Right atrium auricular region (tissue), 2 donors: ENCODE measurements at places on chromosomes 1 and 21. TPM values are rescaled to one million over a fixed set of nuclear protein-coding genes. Genes with fewer than 3 reads are reported as not detected.

DNA sequence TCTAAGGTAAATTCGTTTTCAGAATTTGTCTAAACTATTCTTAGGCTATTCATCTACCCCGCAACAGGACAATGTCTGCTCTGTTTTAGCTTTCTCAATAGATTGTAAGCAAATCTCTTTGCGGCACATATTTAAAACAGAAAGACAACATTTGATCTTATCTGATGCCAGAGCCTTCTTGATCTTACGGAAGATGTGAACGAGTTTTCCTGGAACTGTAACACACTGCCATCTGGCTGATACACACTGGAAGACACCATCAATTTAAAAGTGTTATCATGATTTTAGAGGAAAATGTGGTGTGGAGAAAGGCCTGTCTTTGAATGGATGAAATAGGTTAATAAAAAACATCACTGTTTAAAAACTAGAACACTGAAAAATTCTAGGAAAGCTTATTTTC, 36.1 kb downstream of the COA6 start:
- H3K36me3 ChIP-seq: no peaks in the 10 kb centered on the region
- no peak overlapping the region for H3K27ac ChIP-seq
- DNase-seq: no peak
- H3K4me3 ChIP-seq: no peak overlapping the region
- H3K27me3 ChIP-seq: no peaks in the 10 kb centered on the region
- no peaks in the 10 kb centered on the region for H3K4me1 ChIP-seq

DNA sequence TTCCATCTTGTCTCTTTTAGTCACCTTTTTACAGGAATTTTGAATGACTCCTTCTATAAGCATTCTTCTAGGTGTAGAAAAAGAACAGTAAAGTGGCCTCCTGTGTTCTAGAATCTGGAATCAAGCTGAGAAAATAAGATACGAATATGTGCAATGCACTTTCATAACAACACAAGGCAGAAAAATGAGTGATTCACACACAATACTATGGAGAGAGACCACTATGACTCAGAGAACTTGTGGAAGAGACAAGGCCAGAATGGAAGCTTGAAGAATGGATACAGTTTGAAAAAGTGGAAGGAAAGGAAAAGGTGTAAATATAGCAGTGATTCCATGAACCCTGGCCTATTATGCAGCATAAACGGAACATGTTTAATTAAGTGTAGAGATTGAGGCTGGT, 57.1 kb upstream of the SAMSN1 start:
- DNase-seq: no peak
- no peaks in the 10 kb centered on the region for H3K36me3 ChIP-seq
- H3K4me3 ChIP-seq: no peak overlapping the region
- no peak overlapping the region for H3K27ac ChIP-seq
- no peaks in the 10 kb centered on the region for H3K27me3 ChIP-seq
- no peaks in the 10 kb centered on the region for H3K4me1 ChIP-seq

DNA sequence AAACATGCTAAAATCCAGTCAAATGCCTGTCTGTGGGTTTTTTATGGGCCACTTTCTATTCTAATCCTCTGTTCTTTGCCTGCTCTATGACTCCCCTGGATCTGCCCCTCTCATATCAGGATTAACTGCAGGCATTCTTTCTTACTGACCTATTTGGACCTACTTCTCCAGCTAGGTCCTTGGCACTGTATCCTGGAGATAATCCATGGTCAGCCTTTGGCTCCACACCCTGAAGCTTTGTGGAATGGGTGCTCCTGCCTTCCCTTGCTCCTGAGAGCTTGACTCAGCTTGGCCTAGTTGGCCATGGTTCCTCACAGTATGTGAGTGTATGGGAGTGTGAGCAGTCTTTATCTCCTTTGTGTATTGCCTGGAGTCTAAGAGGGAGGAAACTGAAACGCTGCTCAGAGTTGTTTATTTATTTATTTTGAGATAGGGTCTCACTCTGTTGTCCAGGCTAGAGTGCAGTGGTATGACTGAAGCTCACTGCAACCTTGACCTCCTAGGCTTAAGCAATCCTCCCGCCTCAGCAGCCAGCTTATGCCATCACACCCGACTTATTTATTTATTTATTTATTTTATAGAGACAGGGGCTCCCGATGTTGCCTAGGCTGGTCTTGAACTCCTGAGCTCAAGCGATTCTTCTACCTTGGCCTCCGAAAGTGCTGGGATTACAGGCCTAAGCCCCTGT, 28.7 kb upstream of the CDC14A start:
- H3K36me3 ChIP-seq: no peaks in the 10 kb centered on the region
- H3K4me3 ChIP-seq: no peak overlapping the region
- peaks cover 6% of the 10 kb centered on the region for H3K4me1 ChIP-seq
- no peak for DNase-seq

Gene USP21
- 13.5 TPM for total RNA-seq

Gene TEX38
- not detected for total RNA-seq

DNA sequence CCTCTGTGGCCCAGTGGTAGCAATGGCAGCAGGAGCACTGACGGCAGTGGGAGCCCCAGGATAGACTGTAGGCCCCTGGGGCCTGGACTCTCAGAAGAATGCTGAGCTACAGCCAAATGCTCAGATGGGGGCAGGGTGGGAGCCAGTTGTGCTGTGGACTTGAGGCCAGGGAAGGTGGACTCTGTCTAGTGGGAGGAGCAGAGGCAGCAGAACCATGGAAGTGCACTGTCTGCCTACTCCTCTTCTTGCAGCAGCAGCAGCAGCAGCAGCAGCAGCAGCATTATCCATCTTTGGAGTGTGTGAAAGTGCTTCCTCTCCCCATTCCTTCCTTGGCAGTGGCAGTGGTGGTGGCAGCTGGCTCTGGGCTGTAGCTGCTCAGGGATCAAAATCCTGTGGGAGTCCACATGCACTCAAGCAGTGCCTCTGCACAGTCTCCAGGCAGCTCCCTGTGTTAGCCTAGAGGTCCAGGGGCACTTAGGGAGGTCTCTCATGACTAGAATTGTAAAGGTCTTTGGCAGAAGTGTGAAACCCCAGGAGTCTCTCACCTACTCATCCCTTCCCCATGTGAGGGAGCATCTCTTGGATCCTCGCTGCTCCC, 917.9 kb upstream of the B3GALT2 start:
- DNase-seq: no peak
- H3K4me1 ChIP-seq: no peaks in the 10 kb centered on the region
- H3K4me3 ChIP-seq: no peak overlapping the region
- H3K27me3 ChIP-seq: no peaks in the 10 kb centered on the region

GRCh38 chr1:110341872-110342331, 2.7 kb downstream of the RBM15 start:
- no peaks in the 10 kb centered on the region for H3K4me1 ChIP-seq
- H3K36me3 ChIP-seq: peaks cover 36% of the 10 kb centered on the region
- DNase-seq: no peak
- no peak overlapping the region for H3K4me3 ChIP-seq
- H3K27me3 ChIP-seq: no peaks in the 10 kb centered on the region
- H3K27ac ChIP-seq: no peak overlapping the region

GRCh38 chr1:40314721-40315238, 2.3 kb downstream of the COL9A2 start:
- peak overlapping the region; percentile 56 for H3K4me3 ChIP-seq
- no peak overlapping the region for H3K27ac ChIP-seq
- DNase-seq: no peak

Gene CFAP141
- not detected for total RNA-seq

- H3K36me3 ChIP-seq: no peaks in the 10 kb centered on the region
- no peaks in the 10 kb centered on the region for H3K27me3 ChIP-seq
- H3K4me1 ChIP-seq: no peaks in the 10 kb centered on the region
These were observed 2.4 kb upstream of the TARS2 start for GRCh38 chr1:150484861-150485260.

DNA sequence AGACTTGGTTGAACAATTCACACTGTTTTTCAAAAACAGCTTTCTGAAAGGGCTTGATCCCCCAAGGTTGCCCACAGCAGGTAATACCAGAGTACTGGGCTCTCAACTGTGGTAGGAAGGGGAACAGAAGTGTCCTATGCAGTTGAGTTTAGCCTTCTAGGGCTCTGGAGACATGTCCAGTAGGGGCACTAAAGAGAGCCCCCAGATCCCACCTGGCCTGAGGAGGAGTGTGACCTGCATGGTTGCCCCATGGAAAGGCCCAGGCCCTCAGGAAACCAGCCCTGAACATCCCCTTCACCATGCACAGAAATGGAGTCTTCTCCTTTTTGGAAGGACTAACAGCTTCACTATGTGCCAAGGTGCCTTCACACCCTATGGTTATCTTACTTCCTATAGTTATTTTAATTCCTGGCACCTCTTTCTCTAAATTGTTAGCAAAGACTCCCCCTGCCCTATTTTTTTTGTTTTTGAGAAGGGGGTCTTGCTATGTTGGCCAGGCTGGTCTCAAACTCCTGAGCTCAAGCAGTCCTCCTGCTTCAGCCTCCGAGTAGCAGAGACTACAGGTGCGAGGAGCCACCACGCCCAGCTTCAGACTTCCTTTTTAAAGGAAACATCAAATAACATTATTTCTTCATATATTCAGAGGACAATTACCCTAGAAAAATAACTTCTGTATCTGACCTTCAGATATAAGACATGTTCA, 16.8 kb upstream of the LSS start:
- H3K4me3 ChIP-seq: no peak overlapping the region
- H3K27ac ChIP-seq: no peak overlapping the region
- peaks cover 90% of the 10 kb centered on the region for H3K36me3 ChIP-seq

- H3K27ac ChIP-seq: no peak overlapping the region
- H3K36me3 ChIP-seq: peaks cover 87% of the 10 kb centered on the region
- no peak for DNase-seq
- peaks cover 20% of the 10 kb centered on the region for H3K4me1 ChIP-seq
These were observed 17.6 kb downstream of the NADK start for GRCh38 chr1:1760715-1761114.

Gene FDPS
- total RNA-seq: 73.1 TPM

DNA sequence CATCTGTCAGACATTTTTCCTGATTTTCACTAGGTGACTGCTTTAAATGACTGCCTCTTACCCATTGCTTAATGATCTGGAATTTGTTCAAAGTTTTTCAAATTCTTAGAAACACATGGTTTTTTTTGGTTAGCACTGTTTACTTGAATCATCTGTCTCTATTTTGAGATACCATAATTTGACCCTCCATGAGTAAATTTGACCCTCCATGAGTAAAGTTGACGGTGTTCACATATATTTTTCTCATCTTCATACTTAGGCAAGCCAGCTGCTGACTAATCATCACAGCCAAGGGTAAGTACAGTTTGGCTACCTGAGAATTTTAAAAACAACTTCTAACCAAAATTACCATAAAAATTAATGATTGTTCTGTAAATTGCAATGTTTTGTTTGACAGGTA, 586.5 kb downstream of the PTBP2 start:
- no peaks in the 10 kb centered on the region for H3K4me1 ChIP-seq
- no peaks in the 10 kb centered on the region for H3K36me3 ChIP-seq
- H3K4me3 ChIP-seq: no peak overlapping the region
- H3K27me3 ChIP-seq: no peaks in the 10 kb centered on the region
- H3K27ac ChIP-seq: no peak overlapping the region
- no peak for DNase-seq

GRCh38 chr1:171226747-171227370, 21.4 kb upstream of the FMO1 start:
- no peaks in the 10 kb centered on the region for H3K27me3 ChIP-seq
- no peak overlapping the region for H3K27ac ChIP-seq
- H3K4me3 ChIP-seq: no peak overlapping the region
- no peaks in the 10 kb centered on the region for H3K4me1 ChIP-seq

DNA sequence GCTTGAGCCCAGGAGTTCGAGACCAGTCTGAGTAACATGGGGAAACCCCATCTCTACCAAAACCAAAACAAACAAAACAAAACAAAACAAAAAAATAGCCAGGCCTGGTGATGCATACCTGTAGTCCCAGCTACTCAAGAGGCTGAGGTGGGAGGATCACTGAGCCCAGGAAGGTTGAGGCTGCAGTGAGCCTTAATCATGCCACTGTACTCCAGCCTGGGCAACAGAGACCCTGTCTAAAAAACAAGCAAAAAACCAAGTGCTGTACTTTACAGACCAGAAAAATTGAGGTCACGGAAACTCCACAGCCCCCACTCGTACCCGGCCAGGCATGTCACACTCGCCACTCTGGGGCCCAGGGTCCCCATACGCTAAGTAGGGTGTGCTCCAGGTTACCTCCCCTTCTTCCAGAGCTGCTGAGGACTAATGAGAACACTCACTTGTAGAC, 22.9 kb downstream of the ATP2B4 start:
- H3K27me3 ChIP-seq: no peaks in the 10 kb centered on the region
- no peaks in the 10 kb centered on the region for H3K36me3 ChIP-seq
- no peak for DNase-seq
- no peaks in the 10 kb centered on the region for H3K4me1 ChIP-seq
- H3K4me3 ChIP-seq: no peak overlapping the region

DNA sequence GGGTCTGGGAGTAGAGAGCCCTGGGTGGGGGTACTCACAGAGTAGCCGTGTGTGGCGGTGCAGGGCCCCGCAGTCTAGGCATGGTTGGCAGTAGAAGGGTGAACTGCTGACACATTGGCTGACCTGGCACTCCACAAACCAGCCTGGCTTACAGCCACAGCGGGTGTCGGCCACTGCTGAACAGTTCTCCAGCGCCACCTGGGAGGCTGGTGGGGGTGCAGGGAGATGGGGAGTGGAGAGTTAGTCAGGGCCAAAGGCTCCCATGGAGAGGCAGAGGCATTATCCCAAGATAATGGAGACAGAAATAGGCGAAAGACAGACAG, 1.5 kb downstream of the TNFRSF25 start:
- H3K27ac ChIP-seq: no peak overlapping the region
- no peaks in the 10 kb centered on the region for H3K27me3 ChIP-seq

- no peak for DNase-seq
- no peaks in the 10 kb centered on the region for H3K4me1 ChIP-seq
- no peaks in the 10 kb centered on the region for H3K27me3 ChIP-seq
- H3K4me3 ChIP-seq: no peak overlapping the region
- H3K27ac ChIP-seq: no peak overlapping the region
These were observed 21.1 kb downstream of the ARHGEF19 start for GRCh38 chr1:16191309-16191708.

Gene ZNF695
- total RNA-seq: not detected

DNA sequence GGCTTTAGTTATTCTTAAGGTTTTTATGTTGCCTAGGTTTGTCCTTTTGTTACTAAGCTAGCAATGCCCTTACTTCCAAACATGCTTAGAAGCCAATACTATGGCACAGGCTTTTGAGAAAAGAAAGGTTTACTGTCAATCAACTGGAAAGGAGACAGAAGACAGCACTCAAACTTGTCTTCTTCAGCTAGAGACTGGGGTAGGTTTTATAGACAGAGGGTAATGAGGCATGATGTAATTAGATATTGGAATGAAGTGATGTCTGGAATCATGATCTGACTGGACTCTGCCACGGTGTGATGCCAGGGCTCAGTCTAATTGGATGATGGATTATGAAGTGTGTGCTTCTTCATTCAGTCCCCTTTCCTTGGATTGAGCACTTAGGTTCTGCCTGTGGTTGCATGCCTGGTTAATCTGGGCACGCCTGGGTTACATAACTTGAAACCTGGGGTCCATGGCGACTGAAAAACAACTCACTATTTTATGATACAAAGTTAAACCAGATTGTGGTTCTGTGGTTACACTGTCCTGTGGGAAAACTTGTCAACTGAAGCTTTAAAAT, 625.8 kb downstream of the BRINP3 start:
- H3K4me3 ChIP-seq: no peak overlapping the region
- no peaks in the 10 kb centered on the region for H3K36me3 ChIP-seq
- H3K27ac ChIP-seq: no peak overlapping the region

Gene CLCA4
- total RNA-seq: not detected

GRCh38 chr1:151515265-151515664, 4.1 kb downstream of the CGN start:
- no peaks in the 10 kb centered on the region for H3K36me3 ChIP-seq
- no peak for DNase-seq
- H3K4me1 ChIP-seq: no peaks in the 10 kb centered on the region
